Osteocyte (in vitro differentiated cells): ENCODE measurements at places on chromosomes 4 and X. TPM values are rescaled to one million over a fixed set of nuclear protein-coding genes. Genes with fewer than 3 reads are reported as not detected.

- peaks cover 20% of the 10 kb centered on the region for H3K36me3 ChIP-seq
- peaks cover 49% of the 10 kb centered on the region for H3K4me1 ChIP-seq
- peak overlapping the region; percentile 90 for H3K27ac ChIP-seq
- no peak for DNase-seq
- H3K27me3 ChIP-seq: no peaks in the 10 kb centered on the region
- H3K4me3 ChIP-seq: peak overlapping the region; percentile 47
These were observed 15.6 kb downstream of the SCARB2 start for GRCh38 chr4:76197971-76198410.

GRCh38 chr4:8252301-8253173 is 17.0 kb upstream of the HTRA3 start:
- no peak overlapping the region for H3K4me3 ChIP-seq
- H3K27ac ChIP-seq: no peak overlapping the region
- no peaks in the 10 kb centered on the region for H3K36me3 ChIP-seq

DNA sequence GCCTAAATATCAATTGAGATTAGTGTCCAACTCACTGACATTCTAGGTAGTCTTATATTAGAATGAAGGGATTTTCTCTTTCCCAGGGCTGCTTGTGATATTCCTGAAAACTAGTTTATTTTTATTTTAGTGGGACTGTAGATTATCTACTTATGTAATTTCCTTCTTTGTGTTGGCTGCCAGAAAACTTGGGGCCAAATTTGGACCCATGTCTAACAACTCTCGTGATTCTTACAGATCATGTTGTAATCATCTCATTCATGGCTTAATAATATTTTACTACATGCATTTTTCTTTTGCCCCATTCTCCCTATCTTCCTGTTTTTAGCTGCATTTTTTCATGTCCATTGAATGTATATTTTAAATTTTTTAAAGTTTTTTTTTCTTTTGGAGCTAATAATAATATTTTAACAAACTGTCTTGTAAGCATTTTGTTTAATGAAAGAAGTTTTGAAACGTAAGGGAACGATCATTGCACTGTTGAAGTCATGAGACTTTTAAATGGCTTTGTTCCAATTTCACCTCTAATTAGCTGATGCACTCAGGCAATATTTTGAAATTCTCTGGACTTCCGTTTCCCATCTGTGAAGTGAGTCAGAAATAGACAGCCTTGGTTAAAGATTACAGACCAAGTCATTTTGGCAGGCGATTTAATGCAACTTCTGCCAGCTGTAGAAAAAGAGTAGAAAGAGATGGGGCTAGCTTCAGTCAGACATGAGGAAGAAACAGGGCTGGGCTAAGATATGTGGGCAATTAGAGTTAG is 14.3 kb upstream of the TDO2 start:
- no peak for DNase-seq
- no peak overlapping the region for H3K4me3 ChIP-seq
- H3K4me1 ChIP-seq: peaks cover 3% of the 10 kb centered on the region

- H3K4me1 ChIP-seq: peaks cover 11% of the 10 kb centered on the region
- H3K36me3 ChIP-seq: peaks cover 3% of the 10 kb centered on the region
These were observed 514.7 kb downstream of the PCDH7 start for GRCh38 chr4:31234901-31235300.

GRCh38 chr4:181671672-181672071 is 571.5 kb upstream of the TENM3 start:
- peaks cover 4% of the 10 kb centered on the region for H3K4me1 ChIP-seq
- no peak overlapping the region for H3K27ac ChIP-seq
- H3K27me3 ChIP-seq: no peaks in the 10 kb centered on the region
- no peak for DNase-seq

GRCh38 chr4:155751569-155751968 is 7.3 kb upstream of the GUCY1B1 start:
- H3K27ac ChIP-seq: no peak overlapping the region
- H3K36me3 ChIP-seq: no peaks in the 10 kb centered on the region
- peaks cover 2% of the 10 kb centered on the region for H3K4me1 ChIP-seq
- DNase-seq: no peak
- no peaks in the 10 kb centered on the region for H3K27me3 ChIP-seq

DNA sequence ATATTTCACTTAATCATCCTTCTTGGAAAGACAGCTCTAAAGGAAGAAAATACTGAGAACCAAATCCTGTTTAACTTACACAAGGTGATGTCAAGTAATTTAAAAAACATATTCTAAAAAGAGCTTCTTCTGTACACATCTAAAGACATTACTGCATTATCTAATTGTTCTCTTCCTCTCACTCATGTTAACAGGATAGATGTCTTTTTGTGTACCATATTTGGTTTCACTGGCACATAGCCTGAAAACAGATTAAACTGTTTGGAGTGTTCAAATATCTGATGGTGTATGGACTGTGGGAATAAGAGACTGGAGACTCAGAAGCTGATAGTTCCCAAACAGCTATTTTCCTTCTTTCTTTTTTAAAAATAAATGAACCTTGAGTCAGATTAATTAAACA is 213.3 kb upstream of the MAB21L2 start:
- DNase-seq: no peak
- no peaks in the 10 kb centered on the region for H3K27me3 ChIP-seq
- peaks cover 8% of the 10 kb centered on the region for H3K4me1 ChIP-seq
- H3K36me3 ChIP-seq: peaks cover 8% of the 10 kb centered on the region

GRCh38 chr4:147777456-147778091 is 45.7 kb downstream of the ARHGAP10 start:
- H3K4me1 ChIP-seq: peaks cover 99% of the 10 kb centered on the region
- H3K4me3 ChIP-seq: no peak overlapping the region
- H3K36me3 ChIP-seq: peaks cover 8% of the 10 kb centered on the region

DNA sequence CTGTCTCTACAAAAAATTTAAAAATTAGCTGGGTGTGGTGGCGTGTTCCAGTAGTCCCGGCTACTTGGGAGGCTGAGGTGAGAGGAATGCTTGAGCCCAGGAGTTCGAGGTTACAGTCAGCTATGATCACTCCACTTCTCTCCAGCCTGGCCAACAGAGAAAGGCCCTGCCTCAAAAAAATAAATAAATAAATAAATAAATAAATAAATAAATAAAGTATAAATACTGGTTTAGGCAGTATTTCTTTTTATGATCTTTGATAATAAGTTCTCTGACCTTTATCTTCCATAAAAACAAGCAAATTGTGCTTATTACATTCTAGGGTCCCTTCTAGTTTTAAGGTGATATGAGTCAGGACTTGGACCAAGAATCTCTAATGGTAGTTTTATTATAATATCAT is 320.3 kb downstream of the PCDH19 start:
- no peaks in the 10 kb centered on the region for H3K27me3 ChIP-seq
- H3K36me3 ChIP-seq: no peaks in the 10 kb centered on the region
- peaks cover 4% of the 10 kb centered on the region for H3K4me1 ChIP-seq
- no peak for DNase-seq
- H3K27ac ChIP-seq: no peak overlapping the region
- H3K4me3 ChIP-seq: no peak overlapping the region

- no peaks in the 10 kb centered on the region for H3K27me3 ChIP-seq
- DNase-seq: no peak
- peak overlapping the region; percentile 94 for H3K27ac ChIP-seq
These were observed 1.0 kb downstream of the HMGB2 start for GRCh38 chr4:173332963-173333657.

DNA sequence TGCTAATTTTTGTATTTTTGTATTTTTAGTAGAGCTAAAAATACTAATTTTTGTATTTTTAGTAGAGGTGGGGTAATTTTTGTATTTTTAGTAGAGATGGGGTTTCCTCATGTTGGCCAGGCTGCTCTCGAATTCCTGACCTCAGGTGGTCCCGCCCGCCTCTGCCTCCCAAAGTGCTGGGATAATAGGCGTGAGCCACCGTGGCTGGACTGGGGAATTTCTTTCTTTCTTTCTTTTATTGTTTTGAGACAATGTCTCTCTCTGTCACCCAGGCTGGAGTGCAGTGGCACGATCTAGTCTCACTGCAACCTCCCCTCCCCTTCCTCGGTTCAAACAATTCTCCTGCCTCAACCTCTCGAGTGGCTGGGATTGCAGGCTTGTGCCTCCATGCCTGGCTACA is 83.0 kb downstream of the FAM193A start:
- H3K36me3 ChIP-seq: no peaks in the 10 kb centered on the region
- no peak overlapping the region for H3K4me3 ChIP-seq
- no peak for DNase-seq
- peaks cover 29% of the 10 kb centered on the region for H3K4me1 ChIP-seq
- H3K27me3 ChIP-seq: no peaks in the 10 kb centered on the region

DNA sequence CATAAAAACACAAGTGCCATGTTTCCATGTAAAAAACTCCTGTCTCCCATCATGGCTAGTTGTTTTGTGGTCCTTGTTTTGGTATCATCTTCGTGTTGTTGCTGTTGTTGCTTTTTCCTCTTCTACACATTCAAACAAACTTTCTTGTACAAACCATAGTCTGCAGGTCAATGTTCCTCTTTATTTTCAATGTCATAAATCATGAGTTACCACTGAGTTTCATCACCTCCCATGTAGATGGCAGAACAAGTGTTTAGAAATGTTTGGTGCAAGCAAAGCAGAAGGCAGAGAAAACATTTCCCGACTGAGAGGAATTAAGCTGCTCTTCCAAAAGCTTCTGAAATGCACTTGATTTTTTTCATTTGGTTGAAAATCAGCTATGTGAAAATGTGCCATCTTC is 166.0 kb downstream of the ANTXR2 start:
- DNase-seq: no peak
- no peaks in the 10 kb centered on the region for H3K27me3 ChIP-seq
- no peak overlapping the region for H3K27ac ChIP-seq
- H3K36me3 ChIP-seq: peaks cover 18% of the 10 kb centered on the region
- H3K4me1 ChIP-seq: no peaks in the 10 kb centered on the region

- no peak overlapping the region for H3K27ac ChIP-seq
- H3K36me3 ChIP-seq: peaks cover 2% of the 10 kb centered on the region
- H3K4me1 ChIP-seq: peaks cover 4% of the 10 kb centered on the region
- H3K4me3 ChIP-seq: no peak overlapping the region
- no peaks in the 10 kb centered on the region for H3K27me3 ChIP-seq
These were observed 12.5 kb downstream of the ATP11C start for GRCh38 chrX:139920316-139920715.

DNA sequence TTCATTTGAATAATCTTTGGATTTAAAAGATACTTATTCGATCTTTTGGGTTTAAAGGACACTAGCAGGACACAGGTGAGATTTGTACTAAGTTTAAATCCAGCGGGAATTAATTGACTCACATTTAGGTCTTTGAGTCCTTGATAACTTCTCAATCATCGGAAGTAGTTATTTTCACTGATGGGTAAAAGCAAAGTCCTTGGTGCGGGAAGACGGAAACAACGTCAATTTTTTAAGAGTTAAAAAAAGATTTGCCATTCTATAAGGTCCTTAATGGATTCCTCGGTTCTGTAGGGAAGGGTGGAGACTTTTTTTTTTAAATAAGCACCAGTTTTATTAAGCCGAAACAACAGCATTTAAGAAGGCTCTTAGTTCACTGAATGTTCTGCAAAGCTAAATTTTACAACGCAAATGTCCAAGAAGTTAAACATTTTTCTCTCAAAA is 2.9 kb downstream of the TMSB4X start:
- peaks cover 40% of the 10 kb centered on the region for H3K4me1 ChIP-seq
- H3K36me3 ChIP-seq: peaks cover 24% of the 10 kb centered on the region
- peak overlapping the region; percentile 89 for H3K4me3 ChIP-seq
- DNase-seq: no peak
- H3K27me3 ChIP-seq: no peaks in the 10 kb centered on the region
- peak overlapping the region; percentile 90 for H3K27ac ChIP-seq

- H3K4me1 ChIP-seq: no peaks in the 10 kb centered on the region
- H3K27ac ChIP-seq: no peak overlapping the region
- no peak for DNase-seq
- H3K4me3 ChIP-seq: no peak overlapping the region
- no peaks in the 10 kb centered on the region for H3K36me3 ChIP-seq
These were observed 86.0 kb downstream of the PCYT1B start for GRCh38 chrX:24561121-24561520.

DNA sequence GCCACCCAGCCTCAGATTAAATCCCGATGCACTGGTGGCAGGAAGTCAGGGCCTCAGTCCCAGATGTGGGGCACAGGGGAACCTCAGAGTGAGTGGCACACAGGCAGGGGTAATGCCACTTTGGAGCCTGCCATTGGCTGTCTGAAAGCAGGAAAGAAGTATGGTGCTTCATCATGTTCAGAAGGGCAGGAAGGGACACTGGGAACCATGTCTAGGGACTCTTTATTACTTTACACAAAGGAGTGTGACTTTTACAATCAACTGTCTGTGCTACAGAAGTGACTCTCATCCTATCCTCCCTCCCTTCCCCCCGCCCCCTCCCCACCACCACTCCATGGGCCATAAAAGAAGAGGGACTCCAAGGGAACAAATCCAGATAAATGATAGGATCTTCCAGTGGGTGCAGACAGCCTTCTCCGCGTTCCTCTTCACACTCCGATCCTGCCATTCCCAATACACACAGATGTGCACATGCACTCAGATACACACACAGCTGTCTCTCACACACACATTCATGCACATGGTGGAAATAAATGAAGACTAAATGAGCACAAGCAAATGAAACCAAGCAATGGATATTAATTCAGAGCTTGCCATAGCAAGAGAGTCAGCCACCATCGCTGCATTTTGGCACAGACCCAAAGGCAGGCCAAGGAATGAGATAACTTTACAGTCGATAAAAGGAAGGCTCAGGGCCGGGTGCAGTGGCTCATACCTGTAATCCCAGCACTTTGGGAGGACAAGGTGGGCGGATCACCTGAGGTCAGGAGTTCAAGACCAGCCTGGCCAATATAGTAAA is 2.5 kb upstream of the TMEM154 start:
- peaks cover 29% of the 10 kb centered on the region for H3K27me3 ChIP-seq
- no peak for DNase-seq
- no peaks in the 10 kb centered on the region for H3K36me3 ChIP-seq
- H3K4me1 ChIP-seq: peaks cover 7% of the 10 kb centered on the region

DNA sequence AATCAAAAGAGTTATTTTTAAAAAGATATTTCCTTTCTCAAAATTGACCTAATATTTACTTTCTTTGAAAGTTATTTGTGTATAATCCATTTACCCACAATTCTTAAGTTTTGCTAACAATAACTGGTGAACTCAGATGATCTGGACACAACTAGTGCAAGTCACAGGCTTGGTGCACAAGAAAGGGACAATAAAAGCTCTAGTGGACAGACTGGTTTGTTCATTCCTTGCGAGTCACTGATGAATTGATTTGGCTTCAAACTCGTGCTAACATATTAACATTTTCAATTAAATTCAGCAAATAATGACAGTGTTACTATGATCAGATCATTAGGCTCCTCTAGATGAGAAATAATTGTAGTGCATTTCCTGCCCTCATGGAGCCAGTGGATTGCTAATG is 169.2 kb downstream of the BMPR1B start:
- no peak overlapping the region for H3K27ac ChIP-seq
- H3K36me3 ChIP-seq: no peaks in the 10 kb centered on the region
- no peaks in the 10 kb centered on the region for H3K27me3 ChIP-seq
- no peak overlapping the region for H3K4me3 ChIP-seq
- H3K4me1 ChIP-seq: peaks cover 22% of the 10 kb centered on the region

- H3K36me3 ChIP-seq: no peaks in the 10 kb centered on the region
- peaks cover 9% of the 10 kb centered on the region for H3K4me1 ChIP-seq
- no peak overlapping the region for H3K4me3 ChIP-seq
- H3K27me3 ChIP-seq: peaks cover 47% of the 10 kb centered on the region
- H3K27ac ChIP-seq: no peak overlapping the region
These were observed 4.8 kb upstream of the JCHAIN start for GRCh38 chr4:70671091-70671490.

- H3K27ac ChIP-seq: no peak overlapping the region
- H3K4me3 ChIP-seq: no peak overlapping the region
- H3K27me3 ChIP-seq: no peaks in the 10 kb centered on the region
- no peaks in the 10 kb centered on the region for H3K36me3 ChIP-seq
- H3K4me1 ChIP-seq: no peaks in the 10 kb centered on the region
- no peak for DNase-seq
These were observed 95.7 kb downstream of the SPANXN4 start for GRCh38 chrX:143121477-143121876.

The DUSP21 gene
- total RNA-seq: not detected in 2 replicates

The SLC7A11 gene
- total RNA-seq: 26.5 and 29.1 TPM in 2 replicates

The SPATA18 gene
- total RNA-seq: 11.9 and 13.4 TPM in 2 replicates

The GPRASP1 gene
- total RNA-seq: 3.3 and 3.5 TPM in 2 replicates

The S100G gene
- not detected in 2 replicates for total RNA-seq

The F9 gene
- total RNA-seq: not detected in 2 replicates

The EGF gene
- not detected in 2 replicates for total RNA-seq
